ENCODE measurements at places on chromosomes 3 and 15.

- ATAC-seq: no peak
Observed at GRCh38 chr15:42082823-42083604, 11.3 kb downstream of the PLA2G4D start.

DNA sequence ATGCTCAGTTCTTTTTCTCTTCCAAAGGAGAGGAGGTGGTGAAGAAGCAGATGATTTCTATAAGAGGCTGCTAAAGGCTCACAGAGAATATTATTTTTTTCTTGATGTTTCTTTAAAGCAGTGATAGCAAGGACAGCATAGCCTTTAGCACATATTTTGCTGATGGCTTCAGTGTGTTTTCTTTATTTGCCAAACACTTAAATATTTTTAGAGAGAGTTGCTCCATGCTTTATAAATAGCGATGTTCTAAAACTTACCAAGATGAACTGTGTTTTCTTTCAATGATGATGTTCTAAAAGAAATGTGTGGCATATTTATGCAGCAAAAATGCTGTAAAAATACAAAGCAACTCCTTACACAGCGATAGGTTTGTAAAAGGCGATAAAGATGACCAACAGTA is 11.8 kb upstream of the KCNAB1 start:
- no peak for ATAC-seq

DNA sequence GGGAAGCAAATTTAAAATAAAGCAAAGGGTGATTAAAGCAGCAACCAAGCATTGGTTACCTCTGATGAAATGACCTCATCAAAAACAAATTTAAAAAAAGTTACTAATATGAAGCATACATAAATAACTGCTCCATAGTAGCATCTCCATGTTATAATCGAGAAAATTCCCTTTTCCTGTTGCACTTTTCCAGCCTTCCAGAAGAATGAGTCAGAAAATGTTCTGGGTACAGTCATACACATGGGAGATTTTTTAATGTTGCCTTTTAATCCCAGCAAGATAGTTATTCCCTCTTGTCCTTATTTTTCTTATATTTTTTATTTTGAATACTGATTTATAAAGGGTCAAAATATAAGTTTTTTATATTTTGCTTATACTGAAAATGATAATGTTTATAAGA is 2.6 kb upstream of the TMCO5A start:
- peak; percentile 56 for ATAC-seq

DNA sequence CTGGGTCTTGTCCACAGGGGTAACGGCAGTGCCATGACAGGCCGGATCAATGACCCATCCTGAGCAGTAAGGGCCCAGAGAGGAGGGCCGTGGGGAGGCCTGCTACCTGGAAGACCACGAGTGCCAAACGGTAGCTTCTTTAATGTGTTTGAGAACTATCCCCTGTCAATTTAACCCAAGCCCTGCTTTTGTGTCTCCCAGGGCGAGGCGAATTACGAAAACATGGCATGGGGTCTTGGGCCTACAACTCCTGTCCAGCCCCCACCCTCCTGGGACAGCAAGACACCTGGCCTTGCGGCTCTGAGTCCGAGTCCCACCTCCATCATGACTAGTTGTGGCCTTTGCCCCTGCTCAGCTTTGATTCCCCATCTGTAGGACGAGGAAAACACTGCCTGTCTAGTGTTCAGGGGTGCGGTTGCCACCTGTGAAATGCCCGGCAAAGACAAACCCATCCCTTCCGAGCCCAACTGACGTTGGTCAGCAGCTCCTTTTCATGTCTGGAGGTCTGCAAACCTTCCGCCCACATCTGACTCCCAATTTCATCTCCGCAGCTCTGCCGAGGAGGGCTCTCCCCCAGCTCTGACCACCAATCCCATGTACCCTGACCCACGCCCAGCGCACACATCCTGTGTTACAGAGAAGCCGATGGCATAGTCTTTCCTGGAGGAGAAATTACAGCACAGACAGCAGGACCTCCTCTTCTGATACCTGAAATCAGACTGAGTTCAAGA is 28.9 kb upstream of the SNRPA1 start:
- ATAC-seq: no peak

DNA sequence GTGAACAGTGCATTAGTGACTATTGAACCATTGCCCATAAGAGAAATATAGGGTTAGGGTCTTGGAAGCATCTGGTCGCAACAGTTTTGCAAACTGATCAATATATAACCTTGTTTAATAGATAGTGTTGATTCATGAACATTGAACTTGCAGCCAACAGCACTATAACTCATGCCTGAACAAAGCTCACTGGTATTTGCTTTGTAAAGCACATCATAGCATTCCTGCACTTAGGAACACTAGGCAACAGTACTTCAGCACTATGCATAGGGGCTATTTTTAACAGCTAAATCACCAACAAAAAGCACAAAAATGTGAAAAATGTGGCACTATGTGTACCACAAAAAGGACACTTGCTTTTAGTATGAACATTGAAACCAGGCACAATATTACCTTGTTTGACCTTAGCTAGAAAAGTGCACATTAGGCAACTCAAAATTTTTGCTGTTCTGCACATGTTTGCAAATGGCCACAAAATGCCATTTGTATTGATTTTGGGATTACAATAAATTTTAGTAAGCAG is 68.0 kb downstream of the OXNAD1 start:
- peak; percentile 92 for ATAC-seq

DNA sequence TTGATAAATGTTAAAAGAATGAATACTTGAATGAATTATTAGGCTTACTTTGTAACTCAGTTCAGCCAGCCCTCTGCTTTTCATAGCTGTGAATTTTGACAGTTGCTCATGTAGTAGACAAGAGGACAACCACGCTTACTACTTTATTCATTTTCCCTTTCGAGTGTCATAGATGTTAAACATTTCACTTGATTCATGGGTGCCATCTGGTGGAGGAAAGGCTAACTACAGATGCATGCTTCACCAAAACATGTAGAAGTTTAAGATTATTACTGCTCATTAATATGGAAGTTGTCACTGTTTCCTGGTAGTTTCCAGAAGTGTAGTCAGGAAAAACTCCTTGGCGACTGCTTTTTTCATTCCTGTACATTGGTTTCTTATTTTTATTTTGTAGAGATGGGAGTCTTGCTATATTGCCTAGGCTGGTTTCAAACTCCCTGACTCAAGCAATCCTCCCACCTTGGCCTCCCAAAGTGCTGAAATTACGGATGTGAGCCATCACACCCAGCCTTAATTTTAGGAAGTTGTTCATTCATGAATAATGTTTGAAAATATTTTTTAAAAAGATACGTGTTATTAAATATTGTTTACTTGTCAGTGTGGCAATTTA is 163.2 kb downstream of the B3GALNT1 start:
- peak; percentile 86 for ATAC-seq

DNA sequence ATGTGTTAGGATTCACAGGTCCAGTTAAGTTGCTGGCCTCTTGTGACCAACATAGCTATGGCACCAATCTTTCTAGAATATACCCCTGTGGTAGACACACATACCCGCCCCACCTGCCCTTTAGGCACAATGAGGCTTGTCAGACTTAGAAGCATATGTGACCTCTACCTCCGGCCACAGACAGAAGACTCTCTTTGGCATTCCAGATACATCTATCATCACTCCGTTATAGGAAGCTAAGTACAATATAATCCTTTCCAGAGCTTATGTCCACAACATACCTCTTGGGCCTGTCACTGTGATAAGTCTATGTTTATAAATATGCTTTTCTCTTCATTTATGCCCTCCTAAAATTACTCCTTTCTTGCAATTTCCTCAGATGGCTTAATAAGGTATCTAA is 39.8 kb downstream of the CD47 start:
- ATAC-seq: peak; percentile 80

- ATAC-seq: 0 out of 3 replicates have a peak, but pooled peaks have one; percentile 24
Observed at GRCh38 chr3:184005941-184006507, 11.7 kb downstream of the ABCC5 start.

DNA sequence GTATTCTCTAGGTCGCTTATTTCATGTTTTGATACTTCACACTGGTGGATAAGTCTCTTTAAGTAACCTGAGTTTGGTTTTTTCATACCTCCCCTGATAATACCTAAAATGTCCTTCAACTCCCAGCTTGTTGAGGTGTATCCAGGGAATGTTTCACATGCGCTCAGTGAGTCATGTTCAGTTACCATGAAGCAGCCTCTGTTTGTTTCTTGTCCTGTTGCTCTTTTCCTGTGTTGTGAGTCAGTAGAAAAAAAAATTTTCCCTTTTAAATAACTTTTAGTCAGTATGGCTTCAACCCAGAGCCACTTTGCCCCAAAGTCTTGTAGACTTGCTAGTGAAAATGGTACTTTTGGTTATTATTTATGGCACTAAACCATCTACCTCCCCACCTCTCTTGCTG is 278.4 kb upstream of the ZPLD1 start:
- ATAC-seq: peak; percentile 90

GRCh38 chr3:184765047-184765729 is 46.8 kb upstream of the VPS8 start:
- no peak for ATAC-seq

DNA sequence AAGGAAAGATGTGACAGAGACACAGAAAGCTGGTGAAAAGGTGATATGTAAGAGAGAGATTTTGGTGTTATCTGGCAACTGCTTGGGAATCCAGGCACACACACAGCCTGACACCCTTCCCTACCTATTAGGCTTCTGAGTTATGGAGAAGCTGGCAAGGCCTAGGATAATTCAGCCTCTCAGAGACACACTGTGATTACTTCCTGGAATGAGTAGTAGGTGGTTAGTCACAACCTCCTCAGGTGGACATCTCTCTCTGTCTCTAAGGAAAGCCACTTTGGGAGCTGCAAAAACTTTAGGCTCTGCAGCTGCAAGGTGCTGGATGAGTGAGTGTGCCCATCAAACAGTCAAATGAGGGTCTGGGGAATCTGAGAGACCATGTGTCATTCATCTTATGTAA is 201.9 kb downstream of the PDCD6IP start:
- ATAC-seq: no peak

- ATAC-seq: no peak
Observed at GRCh38 chr3:113002679-113003078, 11.9 kb downstream of the GTPBP8 start.

DNA sequence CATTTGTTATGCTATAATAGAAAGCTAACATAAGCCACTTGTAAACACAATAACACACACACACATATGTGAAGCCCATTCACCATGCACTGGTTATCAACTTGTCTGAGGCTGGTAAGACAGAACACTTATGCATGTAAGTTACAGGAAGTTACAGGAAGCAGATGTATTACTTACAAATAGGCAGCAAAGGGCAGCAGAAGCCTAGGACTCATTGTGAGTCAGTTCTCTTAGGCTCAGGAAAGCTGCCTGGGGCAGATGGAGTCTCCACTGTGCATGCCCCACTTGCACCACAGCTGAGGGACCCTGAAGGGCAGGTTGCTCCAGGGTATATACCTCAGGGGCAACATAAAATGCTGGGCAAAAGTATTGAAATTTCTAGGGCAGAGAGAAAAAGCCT is 748.8 kb upstream of the CCDC54 start:
- ATAC-seq: peak; percentile 68

GRCh38 chr3:187185759-187186158 is 11.5 kb upstream of the RTP1 start:
- no peak for ATAC-seq

- no peak for ATAC-seq
Observed at GRCh38 chr3:158084651-158085050, 21.6 kb downstream of the SHOX2 start.

DNA sequence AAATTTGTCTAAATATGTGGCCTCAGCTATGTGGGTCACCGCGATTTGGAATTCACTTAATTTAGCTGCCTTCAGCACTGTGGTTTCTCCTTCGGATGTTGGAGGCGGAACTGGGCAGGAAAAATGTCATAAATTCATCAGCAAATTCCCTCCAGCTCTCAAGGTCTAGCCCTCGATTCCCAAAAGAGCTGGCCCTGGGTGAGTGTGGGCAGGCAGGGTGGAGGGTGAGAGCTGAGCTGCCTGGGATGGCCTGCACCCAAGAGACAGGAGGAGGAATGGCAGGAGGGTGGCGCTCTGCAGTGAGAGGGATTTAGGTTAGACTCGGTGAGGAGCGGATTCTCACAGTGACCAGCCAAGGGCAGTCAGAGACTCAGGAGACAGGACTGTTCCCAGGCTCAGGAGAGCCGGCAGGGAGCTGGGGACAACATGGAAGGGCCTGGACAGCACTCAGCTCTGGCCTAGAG is 57.1 kb downstream of the FEM1B start:
- ATAC-seq: peak; percentile 58

- no peak for ATAC-seq
Observed at GRCh38 chr15:40397688-40398412, 7.7 kb upstream of the IVD start.

- ATAC-seq: no peak
Observed at GRCh38 chr15:98774756-98775497, 126.6 kb downstream of the IGF1R start.

- ATAC-seq: no peak
Observed at GRCh38 chr3:150351398-150351797, 56.7 kb upstream of the TSC22D2 start.

DNA sequence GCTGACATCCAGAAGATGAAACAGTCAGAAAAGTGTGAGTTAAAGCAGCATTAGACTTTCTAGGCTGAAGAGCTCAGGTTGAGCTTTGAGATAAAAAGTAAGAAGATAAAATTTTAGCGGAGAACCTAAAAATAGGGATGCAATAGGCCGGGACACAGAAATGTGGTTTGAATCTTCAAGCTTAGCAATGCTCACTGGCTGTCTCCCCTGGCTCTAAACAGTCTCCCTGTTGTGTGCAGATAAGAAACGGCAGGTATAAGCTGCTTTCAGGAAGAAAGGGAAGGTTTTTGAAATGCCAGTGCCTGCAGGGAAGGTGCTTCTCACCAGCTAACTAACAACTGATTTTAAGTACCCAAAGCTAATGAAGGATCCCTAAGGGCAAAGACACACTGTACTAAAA is 718.7 kb upstream of the SGO1 start:
- ATAC-seq: no peak

GRCh38 chr3:30626443-30627180 is 20.2 kb downstream of the TGFBR2 start:
- peak; percentile 62 for ATAC-seq

DNA sequence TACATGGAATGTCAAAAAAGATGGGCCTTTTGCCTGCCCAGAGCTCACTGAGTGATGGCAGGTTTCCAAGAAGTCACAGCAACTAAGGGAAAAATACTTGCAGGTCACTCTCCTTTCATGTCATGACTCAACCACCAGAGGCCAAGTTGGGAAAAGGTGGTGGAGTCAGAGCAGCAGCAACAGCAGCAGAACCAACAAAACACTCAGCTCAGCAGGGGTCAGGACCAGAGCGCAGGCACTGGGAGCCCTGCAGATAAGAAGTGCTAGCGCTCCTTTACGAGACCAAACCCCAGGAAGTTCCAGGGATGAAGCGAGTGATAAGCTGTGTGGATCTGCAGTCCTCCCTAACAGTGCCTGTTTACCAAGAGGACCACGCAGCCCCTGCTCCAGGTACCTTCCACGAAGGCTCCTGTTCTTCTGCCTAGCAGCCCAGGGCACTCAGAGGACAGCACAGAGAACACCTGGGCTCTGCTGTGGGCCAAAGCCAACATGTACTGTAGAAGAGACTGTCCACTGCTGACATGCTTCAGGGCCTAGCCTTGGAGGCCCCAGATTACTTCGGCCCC is 26.0 kb downstream of the POC1A start:
- ATAC-seq: peak; percentile 59
